ENCODE measurements at places on chromosomes 12 and 14.

- no peak for DNase-seq
Observed at GRCh38 chr12:30825341-30825740, 70.6 kb upstream of the CAPRIN2 start.

GRCh38 chr12:108099073-108099472 lies 30.0 kb upstream of the WSCD2 start:
- DNase-seq: no peak

GRCh38 chr12:98754095-98754494 lies 109.0 kb downstream of the APAF1 start:
- peak; percentile 34 for DNase-seq

DNA sequence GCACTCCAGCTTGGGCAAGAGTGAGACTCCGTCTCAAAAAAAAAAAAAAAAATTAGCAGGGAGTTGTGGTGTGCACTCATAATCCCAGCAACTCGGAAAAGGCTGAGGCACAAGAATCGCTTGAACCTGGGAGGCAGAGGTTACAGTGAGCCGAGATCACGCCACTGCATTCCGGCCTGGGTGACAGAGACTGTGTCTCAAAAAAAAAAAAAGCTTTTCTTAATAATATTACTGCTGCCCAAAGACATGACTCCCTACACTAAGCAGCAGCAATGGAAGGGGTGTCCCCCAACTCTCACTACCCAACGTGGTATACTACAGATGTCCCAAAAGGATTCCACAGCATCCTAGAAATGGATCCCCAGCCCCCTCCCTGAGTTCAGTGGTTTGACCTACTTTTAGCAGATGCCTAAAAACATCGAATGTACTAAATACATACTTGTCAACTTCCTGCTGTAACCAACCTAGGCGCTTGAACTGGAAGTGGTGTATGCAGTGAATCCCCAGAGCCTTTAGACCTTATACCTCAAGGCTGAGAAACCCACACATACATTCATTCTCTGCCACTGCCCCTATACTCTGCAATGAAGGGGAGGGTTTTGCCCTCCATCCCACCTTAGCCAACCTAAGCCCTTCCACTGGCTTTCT lies 8.5 kb upstream of the FKBP11 start:
- no peak for DNase-seq

GRCh38 chr12:89468648-89469326 lies 55.8 kb downstream of the GALNT4 start:
- DNase-seq: no peak

- DNase-seq: no peak
Observed at GRCh38 chr12:96045566-96045965, 10.2 kb upstream of the LTA4H start.

GRCh38 chr12:1531654-1532374 lies 62.6 kb downstream of the FBXL14 start:
- no peak for DNase-seq

DNA sequence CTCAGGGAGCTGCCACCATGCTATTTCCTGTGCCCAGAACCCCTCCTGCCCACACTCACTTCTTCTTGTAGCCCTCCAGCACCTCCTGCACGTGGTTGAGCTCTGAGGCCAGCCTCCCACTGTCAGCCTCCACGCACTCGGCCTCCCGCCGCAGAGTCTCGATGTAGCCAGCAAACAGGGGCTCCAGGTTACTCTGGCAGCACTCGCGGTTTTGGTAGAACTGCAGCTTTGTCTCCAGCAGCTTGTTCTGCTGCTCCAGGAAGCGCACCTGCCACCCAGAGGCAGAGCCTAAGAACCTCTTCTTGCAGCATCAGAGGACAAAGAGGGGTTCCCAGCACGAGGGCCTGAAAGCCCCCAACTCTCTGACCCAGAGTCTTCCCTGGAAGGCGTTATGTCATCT lies 2.1 kb downstream of the KRT83 start:
- DNase-seq: no peak

- DNase-seq: no peak
Observed at GRCh38 chr14:70642303-70643235, 853 bp downstream of the TTC9 start.

GRCh38 chr14:77344377-77344996 lies 23.7 kb downstream of the GSTZ1 start:
- DNase-seq: no peak

GRCh38 chr14:52325126-52325525 lies 11.0 kb downstream of the PTGER2 start:
- peak; percentile 56 for DNase-seq

- DNase-seq: no peak
Observed at GRCh38 chr14:105374389-105374788, 23.9 kb upstream of the TEX22 start.

DNA sequence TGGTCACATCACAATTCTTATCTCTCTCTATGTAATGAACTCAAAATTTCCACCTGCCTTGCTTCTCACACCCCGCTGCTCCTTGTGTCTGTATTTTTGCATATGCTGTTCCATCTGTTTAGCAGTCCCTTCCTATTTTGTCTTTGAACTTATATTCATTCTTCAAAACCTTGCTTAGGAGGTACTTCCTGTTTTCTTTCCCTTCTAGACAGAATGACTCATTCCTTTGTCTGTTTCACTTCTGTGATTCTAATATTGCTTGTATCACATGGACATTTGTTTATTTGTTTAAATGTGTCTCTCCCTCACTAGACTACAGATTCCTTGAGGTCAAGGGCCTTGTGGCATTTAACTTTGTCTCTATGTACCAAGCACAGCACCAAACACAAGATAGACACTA lies 424.2 kb downstream of the ETNK1 start:
- DNase-seq: no peak

- no peak for DNase-seq
Observed at GRCh38 chr14:83290447-83290846, 1756.8 kb upstream of the SEL1L start.

- DNase-seq: no peak
Observed at GRCh38 chr14:94046696-94047250, 20.6 kb downstream of the OTUB2 start.

DNA sequence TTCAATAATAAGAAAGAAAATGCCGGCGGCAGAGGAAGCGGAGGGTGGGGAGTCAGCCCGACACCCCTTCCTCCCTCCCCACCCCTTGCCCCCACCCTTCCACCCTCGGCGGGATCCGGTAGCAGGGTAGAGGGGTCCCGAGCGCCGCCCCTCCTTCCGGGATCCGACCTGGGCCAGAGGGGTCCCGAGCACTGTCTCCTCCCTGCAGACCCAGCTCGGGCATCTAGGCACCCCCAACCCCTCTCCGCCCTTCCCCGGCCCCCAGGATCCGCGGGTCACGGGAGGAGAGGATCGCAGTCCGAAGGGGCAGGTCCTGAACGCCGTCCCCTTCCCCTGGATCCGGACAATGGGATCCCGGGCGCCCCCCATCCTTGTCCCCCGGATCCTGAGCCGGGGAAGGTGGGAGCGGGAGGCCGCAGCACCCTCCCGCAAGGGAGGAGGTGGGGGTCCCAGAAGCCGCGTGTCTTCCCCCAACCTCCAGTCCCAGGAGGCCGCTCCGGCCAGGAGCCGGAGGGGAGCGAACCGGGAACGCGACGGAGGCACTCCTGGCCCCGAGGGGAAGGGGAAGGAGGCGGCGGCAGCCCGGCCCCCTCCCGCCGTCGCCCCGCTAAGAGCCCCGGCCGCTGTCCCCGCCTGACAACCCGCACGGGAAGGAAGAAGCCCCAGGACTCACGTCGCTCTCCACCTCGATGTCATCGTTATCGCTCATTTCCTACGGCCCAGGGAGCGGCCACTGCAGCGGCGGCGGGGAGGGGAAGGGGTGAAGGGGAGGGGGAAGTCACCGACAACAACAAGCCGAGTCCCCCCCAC lies 481 bp downstream of the MAX start:
- peak; percentile 37 for DNase-seq

GRCh38 chr12:131264635-131265034 lies 310.9 kb downstream of the ADGRD1 start:
- DNase-seq: no peak

- DNase-seq: no peak
Observed at GRCh38 chr12:126704609-126705008, 1562.4 kb upstream of the TMEM132C start.

GRCh38 chr12:11705010-11705409 lies 55.5 kb downstream of the ETV6 start:
- DNase-seq: no peak

DNA sequence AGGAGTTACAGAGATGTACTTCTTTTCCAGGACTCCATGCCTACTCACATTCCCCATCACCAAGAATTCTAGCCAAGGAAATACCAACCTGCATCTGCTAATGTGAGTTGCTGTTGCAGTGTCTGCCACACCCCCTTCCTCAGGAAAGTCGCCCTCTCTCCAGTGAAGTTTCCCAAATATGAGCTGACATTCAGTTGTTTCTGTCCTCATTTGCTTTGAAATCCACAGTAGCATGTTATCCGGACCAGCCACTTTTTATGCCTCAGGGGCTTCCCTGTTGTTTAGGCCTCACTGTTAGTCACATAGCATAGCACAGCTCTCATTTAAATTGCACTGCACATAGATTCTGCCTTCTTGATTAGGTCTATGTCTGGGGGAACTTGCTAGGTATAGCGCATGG lies 212.4 kb downstream of the EGLN3 start:
- no peak for DNase-seq

GRCh38 chr12:100858656-100859055 lies 64.1 kb downstream of the ANO4 start:
- no peak for DNase-seq

GRCh38 chr12:80815351-80815750 lies 98.6 kb downstream of the MYF5 start:
- DNase-seq: no peak

- DNase-seq: no peak
Observed at GRCh38 chr12:76694369-76694768, 69.5 kb upstream of the ZDHHC17 start.

DNA sequence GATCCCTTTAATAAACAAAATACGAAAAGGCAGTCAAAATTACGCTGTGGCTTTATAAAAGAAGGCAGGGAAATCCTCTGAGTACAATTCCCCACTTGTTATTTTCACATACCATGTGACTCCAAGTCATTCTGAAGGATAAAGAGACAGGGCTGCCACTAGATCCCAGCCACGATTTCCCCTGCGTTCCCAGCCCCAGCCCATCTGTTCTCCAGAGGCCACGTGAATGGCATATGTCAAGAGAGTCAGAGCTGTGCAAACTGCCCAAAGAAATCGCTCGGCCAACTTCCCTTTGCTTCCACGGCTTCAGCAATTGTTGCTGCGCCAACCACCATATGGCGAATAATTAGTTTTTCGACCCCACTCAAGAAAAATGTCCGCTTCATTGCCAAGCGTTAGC lies 161.3 kb downstream of the C12orf42 start:
- no peak for DNase-seq

Measured in stimulated activated CD4-positive, alpha-beta T cell treated with anti-CD3 and anti-CD28 coated beads, Interleukin-4, amount 100 ng/mL, for 24 hours (primary cell).